Activated CD4-positive, alpha-beta T cell treated with anti-CD3 and anti-CD28 coated beads, Interleukin-2, amount 50 U/mL, for 1 hour (primary cell): ENCODE measurements at places on chromosomes 5 and 9.

- no peak for DNase-seq
These were observed 79.1 kb downstream of the MROH2B start for GRCh38 chr5:40991981-40992559.

- no peak for DNase-seq
These were observed 223.5 kb downstream of the ROR2 start for GRCh38 chr9:91726406-91727100.

DNA sequence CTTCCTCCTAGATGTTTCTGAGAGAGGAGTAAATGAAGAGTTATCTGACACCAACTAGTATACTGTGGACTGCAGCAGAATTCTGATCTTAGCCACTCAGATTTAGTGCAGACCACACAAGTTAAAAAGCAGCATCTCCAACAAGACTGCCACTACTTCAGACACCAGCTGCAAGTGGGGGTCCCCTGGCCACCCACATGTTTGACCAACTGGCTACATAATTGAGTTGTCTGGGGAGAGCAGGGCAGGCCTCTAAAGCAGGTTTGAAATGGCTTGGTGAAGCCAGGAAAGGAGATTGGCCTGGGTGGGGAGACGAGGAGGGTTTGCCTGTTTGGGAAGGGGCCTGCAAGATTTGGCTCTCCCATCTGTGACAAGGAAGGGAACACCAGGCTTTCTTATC is 40.5 kb upstream of the FAM81B start:
- no peak for DNase-seq

DNA sequence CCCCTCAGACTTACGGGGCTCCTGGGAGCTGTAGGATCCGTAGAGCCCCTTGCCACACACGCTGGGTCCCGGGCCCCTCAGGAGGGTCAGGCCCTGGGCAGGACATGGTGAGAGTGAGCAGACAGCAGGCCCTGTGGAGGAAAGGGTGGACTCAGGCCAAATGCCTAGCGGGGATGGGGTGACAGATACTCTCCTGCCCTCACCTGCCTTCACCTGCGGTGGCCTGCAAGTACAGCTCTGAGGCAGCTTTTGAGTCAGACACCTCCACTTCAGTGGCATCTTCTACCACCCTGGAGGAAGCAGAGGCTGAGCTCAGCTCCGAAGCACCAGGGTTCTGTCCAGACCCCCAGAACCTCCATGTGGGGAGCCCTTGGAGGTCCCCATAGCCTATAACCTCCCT is 26.2 kb downstream of the SLC35A4 start:
- DNase-seq = no peak

DNA sequence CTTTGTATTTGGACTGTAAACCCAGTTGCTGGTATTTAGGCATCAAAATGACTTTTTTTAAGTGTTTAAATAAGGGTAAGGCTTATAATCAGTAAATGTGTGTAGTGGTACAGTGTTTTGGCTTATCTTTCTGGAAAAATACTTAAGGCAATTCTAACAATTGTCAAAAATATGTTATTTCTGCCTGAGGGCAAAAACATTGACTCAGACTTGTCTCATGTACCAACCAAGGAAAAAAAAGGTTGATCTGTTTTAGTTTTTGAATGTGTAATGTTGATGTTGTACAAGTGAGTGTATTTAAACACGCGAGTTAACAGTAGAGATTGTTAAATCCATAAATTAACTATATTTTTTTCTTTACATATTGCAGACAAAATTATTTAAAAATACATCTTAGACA is 277.8 kb upstream of the TYRP1 start:
- DNase-seq = no peak

- DNase-seq = no peak
These were observed 154.4 kb upstream of the ERCC6L2 start for GRCh38 chr9:95721061-95721531.

- no peak for DNase-seq
These were observed 1.7 kb downstream of the TAL2 start for GRCh38 chr9:105663914-105664313.

GRCh38 chr5:105508519-105508918 is 1945.9 kb upstream of the NUDT12 start:
- no peak for DNase-seq

DNA sequence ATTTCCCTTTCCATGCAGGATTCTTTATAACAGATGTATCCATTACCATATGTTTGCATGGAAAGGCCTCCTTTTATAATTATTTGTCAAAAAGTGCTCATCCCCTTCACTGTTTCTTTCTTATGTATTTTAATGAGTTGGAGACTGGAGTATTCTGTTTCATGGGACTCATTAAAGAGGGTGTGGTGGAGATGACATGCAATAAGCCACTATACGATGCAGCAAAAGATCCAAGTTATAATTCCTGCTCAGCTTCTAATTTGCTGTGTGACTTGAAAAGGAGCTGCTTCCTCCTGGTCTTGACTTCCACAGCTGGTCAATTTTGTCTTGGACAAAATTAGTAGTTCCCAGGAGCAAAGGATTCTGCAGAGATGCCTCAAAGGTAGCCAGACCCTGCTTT is 13.9 kb downstream of the SGCD start:
- DNase-seq = no peak

- DNase-seq = no peak
These were observed 55.7 kb upstream of the MAP3K1 start for GRCh38 chr5:56759521-56760216.

- DNase-seq = no peak
These were observed 13.9 kb upstream of the DDX41 start for GRCh38 chr5:177530638-177531037.

DNA sequence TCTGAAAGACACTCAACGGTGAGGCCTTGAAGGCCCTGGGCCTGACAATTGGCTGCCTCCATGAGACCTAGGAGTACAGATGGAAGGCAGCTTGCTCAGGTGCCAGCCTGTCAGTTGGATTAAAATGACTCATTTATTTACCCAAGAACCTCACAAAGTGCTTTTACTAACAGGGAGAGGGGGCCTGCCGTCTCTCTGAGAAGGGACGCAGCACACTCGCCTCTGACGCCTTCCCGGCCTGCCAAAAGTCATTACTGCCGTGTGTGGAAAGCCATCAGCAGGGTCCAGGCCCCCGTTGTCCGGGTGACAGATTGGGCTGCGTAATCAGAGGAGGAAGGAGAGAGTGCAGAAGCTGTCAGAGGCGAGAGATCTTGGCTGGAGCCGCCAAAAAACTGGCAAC is 32.4 kb downstream of the DDX31 start:
- no peak for DNase-seq

GRCh38 chr5:105460721-105461120 is 1898.1 kb upstream of the NUDT12 start:
- no peak for DNase-seq

- no peak for DNase-seq
These were observed 35.9 kb downstream of the MAMDC2 start for GRCh38 chr9:70079417-70080037.

GRCh38 chr9:124818431-124819281 is 34.6 kb upstream of the WDR38 start:
- no peak for DNase-seq

DNA sequence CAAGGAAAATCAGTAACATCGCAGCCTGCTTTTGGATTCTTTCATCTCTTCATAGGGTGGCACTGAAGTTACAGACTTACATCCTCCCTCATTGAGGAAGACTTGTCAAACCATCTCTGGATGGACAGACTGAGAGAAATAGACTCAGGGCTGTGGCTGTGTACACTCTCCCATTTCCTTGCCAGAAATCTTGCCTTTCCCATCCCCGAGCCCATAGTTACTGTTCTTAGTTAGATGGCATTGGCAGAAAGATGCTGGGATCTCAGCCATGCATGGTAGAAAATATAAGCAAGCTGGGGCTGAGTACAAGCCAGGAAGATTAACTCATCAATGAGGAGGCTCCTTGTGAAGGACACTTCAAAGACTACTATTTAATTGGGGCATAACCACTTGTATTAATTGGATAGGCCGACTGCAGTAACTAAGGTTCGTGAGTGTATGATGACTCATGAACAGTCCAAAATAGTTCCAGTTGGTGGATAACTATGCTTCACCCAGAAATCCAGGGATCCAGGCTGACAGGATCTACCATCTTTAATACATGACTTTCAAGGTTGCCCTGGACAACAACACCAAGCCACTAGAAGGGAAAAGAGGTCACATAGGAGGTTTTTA is 137.9 kb downstream of the TMEM38B start:
- DNase-seq = no peak

GRCh38 chr9:78046112-78046511 is 14.5 kb upstream of the GNAQ start:
- no peak for DNase-seq

- DNase-seq = no peak
These were observed 432.0 kb downstream of the CAAP1 start for GRCh38 chr9:26460624-26461023.

- DNase-seq = no peak
These were observed 50.4 kb upstream of the APC start for GRCh38 chr5:112687306-112687705.

GRCh38 chr5:27158171-27158570 is 119.8 kb upstream of the CDH9 start:
- no peak for DNase-seq

DNA sequence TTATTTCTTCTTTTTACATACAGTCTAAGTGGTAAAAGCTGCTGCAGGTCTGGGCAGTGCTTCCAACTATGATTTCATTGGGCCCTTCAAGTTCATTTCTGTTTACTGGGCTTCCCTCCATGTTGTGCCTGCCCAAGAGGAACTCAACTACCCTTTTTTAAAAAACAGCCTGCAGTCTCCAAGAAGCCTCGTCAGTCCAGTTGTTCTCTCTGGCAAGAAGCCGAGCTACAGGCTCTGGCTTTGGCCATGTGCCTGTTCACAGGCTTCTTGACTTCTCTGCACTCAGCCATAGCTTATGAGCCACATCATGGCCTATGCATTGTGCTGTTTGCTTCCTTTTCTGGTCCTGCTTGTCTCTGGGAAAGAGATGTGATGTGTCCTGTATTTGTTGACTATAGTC is 119.7 kb upstream of the PJA2 start:
- DNase-seq = no peak
